Stimulated activated CD8-positive, alpha-beta memory T cell treated with anti-CD3 and anti-CD28 coated beads, Interleukin-15, amount 100 ng/mL, for 4 hours (primary cell): ENCODE measurements at places on chromosomes 4 and X.

GRCh38 chr4:53522334-53522733 lies 69.0 kb downstream of the LNX1 start:
- no peak for DNase-seq

- DNase-seq: no peak
Measured at GRCh38 chrX:55716937-55717336, 612 bp upstream of the RRAGB start.

- no peak for DNase-seq
Measured at GRCh38 chrX:46204721-46205422, 340.3 kb downstream of the ZNF674 start.

DNA sequence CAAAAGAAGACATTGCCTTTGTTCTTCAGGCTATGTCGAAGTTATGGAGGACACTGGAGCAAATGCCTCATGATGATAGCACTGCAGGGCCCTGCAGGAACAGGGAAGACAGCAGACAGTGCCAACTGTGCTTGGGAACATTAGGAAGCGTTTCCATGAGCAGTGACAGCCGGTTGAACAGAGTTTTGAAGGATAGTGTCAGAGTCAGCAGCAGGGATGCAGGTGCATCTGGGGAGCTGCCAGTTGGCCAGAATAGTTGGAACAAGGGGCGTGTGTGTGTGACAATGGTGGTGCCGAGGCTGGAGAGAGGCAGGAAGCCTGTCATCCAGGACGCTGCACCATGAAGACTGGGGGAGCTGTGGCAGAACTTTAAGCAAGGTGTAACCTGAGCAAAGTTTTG lies 88.6 kb downstream of the SHROOM3 start:
- no peak for DNase-seq

GRCh38 chr4:93814722-93815121 lies 13.8 kb upstream of the ATOH1 start:
- DNase-seq: no peak

GRCh38 chr4:77385124-77385969 lies 220.3 kb upstream of the CXCL13 start:
- no peak for DNase-seq

DNA sequence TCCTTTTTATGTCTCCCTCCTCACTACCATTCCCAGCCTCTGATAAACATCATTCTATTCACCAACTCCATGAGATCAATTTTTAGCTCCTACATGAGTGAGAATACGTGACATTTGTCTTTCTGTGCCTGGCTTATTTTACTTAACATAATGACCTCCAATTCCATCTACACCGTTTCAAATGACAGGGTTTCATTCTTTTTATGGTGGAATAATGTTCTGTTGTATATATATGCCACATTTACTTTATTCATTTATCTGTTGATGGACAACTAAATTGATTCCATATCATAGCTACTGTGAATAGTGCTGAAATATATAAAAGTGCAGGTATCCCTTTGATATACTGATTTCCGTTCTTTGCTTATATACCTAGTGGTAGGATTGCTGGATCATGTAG lies 503.9 kb downstream of the SMARCA1 start:
- DNase-seq: no peak
